ENCODE measurements at places on chromosomes 1 and 21.

DNA sequence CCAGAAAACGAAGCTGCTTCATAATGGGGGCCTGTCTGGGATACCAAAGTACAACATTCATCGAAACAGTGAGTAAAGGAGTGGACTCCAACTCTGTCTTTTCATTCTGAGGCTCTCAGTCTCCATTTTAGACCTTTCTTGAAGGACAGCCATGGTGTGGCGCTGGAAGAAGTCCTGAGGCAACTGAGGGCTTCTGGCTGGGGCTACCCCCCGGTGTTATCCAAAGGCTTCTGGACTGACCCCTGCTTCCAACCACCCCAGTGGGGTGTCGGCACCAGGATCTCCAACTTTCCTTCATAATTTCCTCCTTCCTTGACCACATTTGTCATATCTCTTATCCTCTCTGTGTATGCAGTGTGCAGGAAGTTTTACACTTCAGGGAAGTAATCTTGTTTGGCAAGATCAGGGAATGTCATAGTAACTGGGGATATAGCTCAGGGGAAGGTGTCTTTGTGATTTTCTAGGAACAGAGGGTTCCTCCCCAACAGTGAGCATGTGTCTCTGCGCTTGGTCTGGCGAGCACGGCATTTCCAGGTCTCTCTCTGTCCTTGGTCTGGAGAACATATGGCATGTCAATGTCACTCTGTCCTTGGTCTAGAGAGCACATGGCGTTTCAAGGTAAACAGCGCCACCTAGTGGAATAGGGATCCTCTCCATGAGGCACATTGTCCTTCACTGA is 19.4 kb upstream of the BSDC1 start:
- peak; percentile 83 for DNase-seq

GRCh38 chr1:218345673-218346390 is 696 bp downstream of the TGFB2 start:
- DNase-seq, result peak; percentile 18

DNA sequence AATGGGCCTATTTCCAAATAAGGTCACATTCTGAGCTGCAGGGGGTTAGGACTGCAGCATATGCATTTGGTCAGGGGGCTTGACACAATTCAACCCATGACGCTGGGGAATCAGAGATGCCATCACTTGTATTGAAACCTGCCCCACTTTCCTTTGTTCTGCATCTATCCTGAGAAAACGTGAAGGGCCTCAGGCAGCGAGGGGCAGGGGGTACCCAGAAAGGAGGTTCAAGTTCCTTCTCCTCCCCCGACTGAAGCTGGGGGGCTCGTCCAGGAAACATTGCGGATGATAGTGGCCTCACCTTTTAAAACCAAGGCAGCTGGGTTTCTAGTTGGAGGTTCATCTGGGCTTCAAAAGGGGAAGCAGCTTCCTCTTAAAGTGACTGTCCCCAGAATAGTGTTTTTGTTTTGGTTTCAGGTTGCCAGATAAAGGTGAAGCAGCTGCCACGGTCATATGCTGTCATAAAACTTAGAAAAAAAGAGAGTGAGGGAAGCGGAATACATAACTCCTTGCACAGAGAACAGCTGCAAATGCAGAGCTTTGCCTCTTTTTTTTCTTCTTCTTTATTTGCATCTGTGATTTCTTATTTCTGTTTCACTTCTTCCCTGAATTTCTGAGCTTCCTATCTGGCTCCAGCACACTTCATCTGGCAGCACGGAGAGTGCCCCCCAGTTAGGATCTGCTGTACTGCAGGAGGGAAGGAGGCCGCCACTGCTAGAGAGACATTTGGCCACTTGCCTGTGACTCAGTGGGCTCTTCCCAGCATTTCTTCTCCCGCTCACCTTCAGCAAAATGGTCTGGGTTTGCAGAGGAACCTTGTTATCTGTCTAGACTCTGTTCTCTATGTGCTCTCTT is 142.0 kb downstream of the AJAP1 start:
- DNase-seq, result no peak

GRCh38 chr21:19807201-19807600 is 1191.0 kb upstream of the NCAM2 start:
- no peak for DNase-seq

DNA sequence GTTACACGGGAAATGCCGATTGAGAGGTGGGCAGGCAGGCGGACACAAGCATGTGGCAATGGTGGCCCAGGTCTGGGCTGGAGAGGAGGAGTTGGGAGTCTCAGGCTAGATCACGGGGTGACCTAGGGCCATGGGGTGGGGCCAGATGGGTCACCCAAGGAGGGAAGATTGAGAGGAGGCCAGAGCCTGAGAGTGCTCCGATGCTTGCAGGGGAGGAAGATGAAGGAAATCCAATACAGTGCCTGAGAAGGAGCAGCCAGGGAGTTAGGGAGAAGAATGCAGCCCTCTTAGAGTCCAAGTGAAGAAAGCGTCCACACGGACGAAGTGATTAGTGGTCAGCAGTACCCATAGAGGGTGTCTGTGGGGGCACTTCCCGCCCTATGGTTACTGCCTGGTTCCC is 61.4 kb upstream of the FAM3B start:
- no peak for DNase-seq
